Type B pancreatic cell (in vitro differentiated cells): ENCODE measurements at places on chromosomes 11 and 22.

GRCh38 chr11:17572791-17573460 is 25.9 kb downstream of the OTOG start:
- DNase-seq: peak; percentile 67

DNA sequence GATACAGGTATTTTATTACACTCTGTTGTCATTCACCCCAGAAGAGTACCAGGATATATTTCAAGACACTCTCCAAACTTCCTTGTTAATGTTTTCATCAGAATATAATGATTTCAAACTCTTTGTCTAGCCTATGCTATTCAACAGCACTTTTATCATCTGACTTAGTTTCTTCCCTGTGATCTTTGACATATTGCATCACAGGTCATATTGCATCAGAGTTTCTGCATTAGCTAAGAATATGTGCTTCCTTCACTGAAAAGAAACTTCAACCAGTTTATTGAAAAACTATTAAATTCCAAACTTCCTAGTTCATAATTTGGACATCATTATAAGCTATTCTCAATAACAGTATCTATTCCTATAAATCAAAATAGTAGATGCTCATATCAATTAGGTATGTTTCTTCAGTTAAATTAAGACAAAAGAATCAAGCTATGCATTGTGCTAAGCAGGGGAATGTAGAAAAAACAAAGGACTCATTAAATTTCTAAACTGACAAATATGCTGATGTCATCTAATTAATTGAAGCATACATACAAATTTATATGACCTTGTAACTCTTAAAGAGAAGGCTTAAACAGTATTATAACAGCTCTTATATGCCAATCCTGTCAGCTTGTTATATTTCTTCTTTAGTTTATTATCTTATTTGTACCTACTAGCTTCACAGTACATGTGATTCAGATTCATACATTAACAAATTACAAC is 361.8 kb upstream of the LUZP2 start:
- no peak for DNase-seq

DNA sequence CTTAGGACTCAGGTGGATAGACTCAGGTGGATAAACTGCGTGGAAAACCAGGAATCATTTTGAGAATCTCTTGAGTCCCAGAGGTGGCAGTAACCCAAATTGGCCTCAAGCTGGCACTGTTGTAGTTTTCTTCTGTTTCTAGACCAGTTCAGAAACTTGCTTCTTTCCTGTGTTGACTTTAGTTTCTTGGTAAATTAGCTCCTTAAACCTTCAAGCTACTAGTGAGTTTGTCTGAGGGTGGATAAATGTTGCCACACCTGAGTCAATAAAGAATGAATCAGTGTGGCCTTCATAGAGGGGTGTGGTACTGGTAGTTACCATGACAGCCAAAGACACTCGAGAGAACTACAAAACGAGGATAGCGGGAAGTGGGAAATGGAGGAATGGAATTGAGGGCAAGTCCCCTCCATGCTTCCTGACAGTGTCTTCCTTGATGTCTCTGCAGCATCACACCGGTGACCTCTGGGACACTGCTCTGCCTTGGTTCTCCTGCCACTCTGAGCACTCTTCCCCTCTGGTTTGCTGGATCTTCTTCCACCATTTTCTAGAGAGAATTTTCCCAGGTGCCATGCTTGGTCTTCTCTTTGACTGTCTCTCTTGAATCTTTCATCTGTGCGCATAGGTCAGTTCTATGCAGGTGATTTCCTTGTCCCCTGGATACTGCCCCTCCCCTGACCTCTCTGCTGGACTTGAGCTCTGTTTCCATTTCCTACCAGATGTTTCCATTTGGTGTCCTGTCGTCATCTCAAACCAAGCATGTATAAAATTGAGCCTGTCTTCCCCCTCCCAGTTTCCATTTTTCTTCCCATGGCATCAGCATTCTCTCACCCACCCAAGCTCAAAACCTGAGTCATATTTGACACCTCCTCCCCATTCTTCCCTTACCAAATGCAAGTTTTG is 7.2 kb downstream of the POLD4 start:
- no peak for DNase-seq

GRCh38 chr11:13269775-13270174 is 7.8 kb upstream of the BMAL1 start:
- DNase-seq: no peak

DNA sequence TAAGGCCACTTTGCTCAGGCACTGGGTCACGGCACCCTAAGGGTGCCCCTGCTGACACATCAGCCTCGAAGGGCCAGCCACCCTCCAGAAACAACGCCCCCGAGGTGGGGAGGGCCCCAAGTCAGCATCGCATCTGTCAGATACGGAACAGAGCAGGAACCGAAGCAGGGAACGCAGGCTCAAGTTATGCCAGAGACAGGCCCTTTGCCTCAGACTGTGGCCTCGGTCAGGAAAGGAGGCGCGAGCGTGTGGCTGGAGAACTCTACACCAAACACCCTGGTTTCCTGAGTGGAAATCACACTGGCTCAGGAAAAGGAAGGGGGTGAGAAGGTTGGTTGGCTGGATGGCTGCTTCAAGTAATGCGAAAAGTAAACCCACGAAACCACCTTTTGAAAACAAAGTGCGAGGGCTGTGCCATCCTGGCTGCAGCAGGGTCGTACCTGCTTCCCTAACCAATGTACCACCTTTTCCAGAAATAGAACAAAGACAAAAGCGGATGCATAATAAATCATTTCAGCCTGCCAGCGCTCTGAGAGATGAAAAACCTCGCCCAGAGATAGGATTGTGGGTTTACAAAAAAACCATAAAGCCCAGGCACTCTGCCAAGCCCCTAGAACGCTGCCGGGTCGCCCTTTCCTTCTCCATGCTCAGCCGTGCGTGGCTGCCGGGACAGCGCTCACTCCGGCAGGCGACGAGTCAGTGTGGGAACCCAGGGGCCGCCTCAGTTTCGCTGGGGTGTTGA is 38.6 kb downstream of the TRMU start:
- no peak for DNase-seq

- no peak for DNase-seq
Observed at GRCh38 chr11:126732981-126733380, 267.6 kb downstream of the KIRREL3 start.

DNA sequence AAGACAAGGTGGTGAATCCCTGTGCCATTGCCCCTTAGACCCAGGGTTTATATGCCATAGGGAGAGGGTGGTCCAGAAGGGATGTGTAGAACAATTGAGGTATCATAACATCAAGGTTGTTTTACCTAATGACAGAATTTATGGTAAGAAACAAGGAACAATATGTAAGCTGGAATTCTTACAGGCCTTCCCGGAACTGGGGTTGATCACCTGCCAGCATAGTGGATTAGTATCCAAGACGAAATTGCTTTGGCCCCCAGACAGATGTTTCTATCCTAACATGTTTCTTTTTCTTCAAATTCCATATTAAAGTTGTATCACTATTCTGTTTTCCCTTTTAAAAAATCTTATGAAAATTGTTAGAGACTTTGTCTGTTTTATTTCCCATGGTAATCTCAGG is 343.8 kb upstream of the ANO3 start:
- DNase-seq: no peak

- no peak for DNase-seq
Observed at GRCh38 chr22:26568207-26568706, 21.7 kb downstream of the TPST2 start.

- DNase-seq: no peak
Observed at GRCh38 chr11:2581931-2582350, 117.9 kb downstream of the KCNQ1OT1 start.

- DNase-seq: no peak
Observed at GRCh38 chr11:58561394-58562098, 14.1 kb downstream of the LPXN start.

- no peak for DNase-seq
Observed at GRCh38 chr11:71580057-71581003, 2.3 kb downstream of the KRTAP5-11 start.

- no peak for DNase-seq
Observed at GRCh38 chr22:23458663-23459541, 121.2 kb downstream of the IGLL1 start.

GRCh38 chr22:50599816-50600455 is 657 bp upstream of the MAPK8IP2 start:
- DNase-seq: no peak

DNA sequence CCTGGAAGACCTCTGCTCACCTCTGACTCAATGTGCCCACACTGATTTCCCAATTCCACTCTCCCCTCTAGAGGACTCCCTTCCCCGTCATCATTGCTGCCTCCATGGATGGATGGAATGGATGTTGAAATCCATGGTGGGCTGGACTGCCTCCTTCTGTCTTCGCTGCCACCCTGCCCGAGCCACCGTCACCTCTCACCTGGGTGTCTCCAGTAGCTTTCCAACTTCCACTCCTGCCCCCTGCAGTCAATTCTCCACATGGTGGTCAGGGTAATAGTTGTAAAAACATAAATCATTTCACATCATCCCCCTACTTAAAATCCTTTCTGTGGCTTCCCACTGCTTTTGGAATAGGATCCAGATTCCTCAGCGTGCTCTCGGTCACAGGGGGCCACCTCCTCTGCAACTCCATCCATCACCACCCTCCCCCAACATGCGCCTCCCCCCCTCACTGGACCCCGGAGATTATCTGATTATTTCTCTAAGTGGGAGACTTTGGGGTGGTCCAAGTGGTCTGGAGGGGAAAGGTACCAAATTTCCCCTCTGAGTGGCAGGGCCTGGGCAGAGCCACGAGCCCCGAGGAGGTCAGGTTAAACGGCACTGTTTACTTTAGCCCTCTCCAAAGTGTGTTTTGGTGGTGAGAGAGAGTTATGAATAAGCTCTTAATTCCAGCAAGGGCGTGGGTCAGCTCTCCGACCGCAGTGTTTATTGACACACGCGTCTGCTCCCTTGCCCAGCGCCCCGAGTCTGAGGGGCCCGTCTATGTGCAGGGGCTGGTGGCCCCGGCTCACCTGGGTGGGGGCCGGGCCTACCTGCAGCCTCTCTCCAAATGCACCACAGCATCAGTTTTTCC is 313.7 kb downstream of the MN1 start:
- DNase-seq: no peak

DNA sequence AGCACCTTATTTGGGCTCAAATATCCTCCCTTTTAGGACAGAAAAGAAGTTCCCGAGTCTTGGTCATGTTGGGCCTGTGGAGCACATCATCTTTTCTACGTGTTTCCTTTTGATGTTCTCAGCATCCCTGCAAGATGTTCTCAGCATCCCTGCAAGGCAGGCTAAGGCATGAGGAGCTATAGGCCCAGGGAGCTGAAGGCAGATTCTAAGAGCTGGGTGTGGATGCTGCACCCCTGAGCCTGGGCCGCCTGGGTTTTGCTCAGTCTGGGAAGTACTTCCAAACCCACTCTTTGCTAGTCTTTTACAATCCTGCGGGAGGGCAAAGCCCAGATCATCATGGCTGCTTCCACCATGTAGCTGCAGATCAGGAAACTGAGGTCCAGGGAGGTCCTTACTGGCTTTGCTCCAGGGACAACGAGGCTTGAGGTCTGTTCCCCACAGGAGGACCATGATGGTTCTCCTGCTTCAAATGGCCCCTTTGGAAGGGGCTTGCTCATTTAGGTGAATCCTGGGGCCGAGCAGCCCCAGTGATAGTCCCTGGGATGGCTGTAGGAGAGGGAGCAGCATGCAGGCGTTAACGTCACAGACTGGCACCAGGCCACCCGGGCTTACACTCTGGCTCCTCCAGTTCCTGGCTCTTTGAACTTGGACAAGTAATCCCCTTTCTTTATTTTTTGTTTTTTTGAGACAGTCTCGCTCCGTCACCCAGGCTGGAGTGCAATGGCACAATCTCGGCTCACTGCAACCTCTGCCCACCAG is 10.6 kb downstream of the LRRC75B start:
- DNase-seq: no peak

DNA sequence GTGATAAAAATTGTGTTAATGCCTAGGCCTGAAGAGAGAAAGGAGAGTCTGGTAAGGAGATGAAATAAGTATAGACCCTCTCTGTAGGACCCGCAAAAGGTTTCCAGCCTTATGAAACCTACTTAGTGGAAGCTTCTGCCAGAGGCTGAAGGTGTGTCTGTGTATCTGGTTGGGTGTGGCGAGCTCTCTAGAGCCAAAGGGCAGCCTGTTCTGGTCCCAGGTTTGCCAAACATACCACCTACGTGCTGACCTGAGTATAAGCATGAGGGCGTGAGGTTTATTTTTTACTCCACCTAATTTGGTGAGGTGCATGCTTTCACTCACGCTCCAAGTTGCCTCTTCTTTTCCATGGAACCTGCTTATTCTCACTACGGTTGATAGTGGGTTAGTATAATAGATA is 5.6 kb downstream of the CSTPP1 start:
- DNase-seq: no peak

DNA sequence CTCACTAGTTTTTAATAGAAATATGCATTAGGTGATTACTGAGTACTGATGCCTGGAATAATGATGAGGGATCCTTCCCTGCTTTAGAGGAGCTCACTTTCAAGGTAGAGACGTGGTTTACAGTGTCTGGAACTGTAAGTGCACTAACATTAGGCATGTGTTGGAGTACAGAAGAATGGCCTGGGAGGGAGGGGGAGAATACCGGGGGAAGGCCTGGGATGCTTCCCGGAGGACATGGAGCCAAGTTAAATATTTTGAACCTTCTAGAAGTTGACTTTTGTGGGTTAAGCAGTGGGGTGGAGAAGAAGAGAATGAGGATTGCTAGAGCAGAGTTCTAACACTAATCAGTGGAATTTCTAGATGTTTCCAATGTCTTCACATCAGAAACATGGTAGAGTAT is 261.6 kb downstream of the NELL1 start:
- DNase-seq: no peak

- no peak for DNase-seq
Observed at GRCh38 chr11:78467931-78468330, 50.3 kb upstream of the GAB2 start.

DNA sequence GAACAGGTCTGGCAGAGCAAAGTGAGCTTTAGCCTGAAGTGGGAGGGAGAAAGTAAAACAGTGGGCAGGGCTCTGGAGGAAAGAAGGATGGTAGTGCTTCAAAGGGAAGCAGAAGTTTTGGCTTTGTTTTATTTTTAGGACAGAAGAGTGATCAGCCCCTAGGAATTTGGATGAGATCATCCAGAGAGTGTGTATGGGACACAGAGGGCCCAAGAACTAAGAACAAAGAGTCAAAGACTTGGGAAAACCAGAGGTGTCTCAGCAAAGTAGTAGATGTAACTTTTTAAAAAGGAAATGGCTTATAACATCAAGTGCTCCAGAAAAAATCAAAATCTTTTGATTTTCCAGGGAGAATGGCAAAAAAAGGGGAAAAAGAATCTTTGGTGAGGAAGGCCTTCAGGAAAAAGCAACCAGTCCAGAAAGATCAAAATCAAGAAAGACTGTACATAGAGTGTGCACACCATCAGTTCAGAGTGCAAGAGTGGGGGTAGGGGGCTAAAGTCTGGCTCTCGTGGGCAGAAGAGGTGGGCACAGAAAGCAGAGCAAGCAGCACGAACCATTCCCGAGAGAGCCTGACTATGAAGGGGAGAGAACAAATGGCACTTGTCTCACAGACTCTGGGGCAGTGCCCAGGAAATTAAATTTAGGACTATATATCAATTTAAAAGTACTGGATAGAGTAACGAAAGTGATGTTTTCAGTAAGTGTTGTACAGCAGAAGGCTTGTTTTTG is 30.0 kb downstream of the MAPK1 start:
- DNase-seq: no peak
